Heart right ventricle (tissue), 16 donors: ENCODE measurements at places on chromosomes 16 and 17. TPM values are rescaled to one million over a fixed set of nuclear protein-coding genes. Genes with fewer than 3 reads are reported as not detected.

PPL gene
- 4.9 TPM for polyA plus RNA-seq

SLC2A4 gene
- 41.8 TPM for polyA plus RNA-seq

SNRNP25 gene
- 80.4 TPM for polyA plus RNA-seq

HAP1 gene
- polyA plus RNA-seq: 0.03 TPM

WNT9B gene
- polyA plus RNA-seq: 0.19 TPM

HBA1 gene
- 27.1 TPM for polyA plus RNA-seq

TEKT1 gene
- not detected for polyA plus RNA-seq
